Activated CD8-positive, alpha-beta T cell treated with anti-CD3 and anti-CD28 coated beads for 36 hours (primary cell): ENCODE measurements at places on chromosomes 7 and 10. TPM values are rescaled to one million over a fixed set of nuclear protein-coding genes. Genes with fewer than 3 reads are reported as not detected.

DNA sequence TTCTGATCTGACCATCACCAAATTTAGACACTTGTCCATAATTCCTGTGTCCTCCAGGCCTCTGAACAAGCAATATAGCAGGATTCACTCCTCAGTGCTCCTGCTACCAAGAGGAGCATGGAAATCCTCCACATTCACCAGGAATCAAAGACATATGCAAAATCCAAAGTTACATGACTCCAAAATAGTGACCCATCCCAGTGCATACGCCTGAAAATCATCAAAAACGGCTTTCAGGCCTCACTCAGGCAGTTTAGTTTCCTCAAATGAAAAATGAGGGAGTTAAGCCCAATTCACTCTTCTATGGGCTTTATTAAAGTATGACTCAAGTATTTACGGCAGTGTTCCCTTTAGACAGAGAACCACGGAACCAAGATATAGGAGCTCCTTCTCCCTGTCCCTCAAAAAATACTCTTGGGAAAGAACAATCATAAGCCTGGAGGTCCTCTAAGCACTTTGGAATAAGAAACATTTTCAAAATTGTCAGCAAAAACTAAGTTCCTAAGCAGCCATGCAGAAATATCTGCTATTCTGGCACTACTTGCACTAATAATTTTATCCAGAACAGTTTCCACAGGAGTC is 240.7 kb downstream of the PARD3 start:
- H3K4me1 ChIP-seq = no peaks in the 10 kb centered on the region
- no peaks in the 10 kb centered on the region for H3K27me3 ChIP-seq
- DNase-seq = no peak
- no peak overlapping the region for H3K4me3 ChIP-seq
- no peaks in the 10 kb centered on the region for H3K36me3 ChIP-seq
- no peak overlapping the region for H3K27ac ChIP-seq

PNLIPRP3 gene
- total RNA-seq = not detected

IGF2BP3 gene
- total RNA-seq = 0.61 TPM

- peak; percentile 35 for DNase-seq
- peak overlapping the region; percentile 79 for H3K27ac ChIP-seq
- H3K4me3 ChIP-seq = peak overlapping the region; percentile 59
- H3K27me3 ChIP-seq = peaks cover 2% of the 10 kb centered on the region
- peaks cover 37% of the 10 kb centered on the region for H3K4me1 ChIP-seq
- H3K36me3 ChIP-seq = no peaks in the 10 kb centered on the region
Measured at GRCh38 chr10:124063750-124064603, 29.4 kb downstream of the CHST15 start.

- no peaks in the 10 kb centered on the region for H3K27me3 ChIP-seq
- no peaks in the 10 kb centered on the region for H3K4me1 ChIP-seq
- no peak overlapping the region for H3K27ac ChIP-seq
- no peaks in the 10 kb centered on the region for H3K36me3 ChIP-seq
Measured at GRCh38 chr7:12942609-12943008, 255.2 kb downstream of the ARL4A start.
